NCI-H510A treated with DMSO at 0.1 percent for 48 hours (cell line): ENCODE measurements at places on chromosomes 6 and 20.

DNA sequence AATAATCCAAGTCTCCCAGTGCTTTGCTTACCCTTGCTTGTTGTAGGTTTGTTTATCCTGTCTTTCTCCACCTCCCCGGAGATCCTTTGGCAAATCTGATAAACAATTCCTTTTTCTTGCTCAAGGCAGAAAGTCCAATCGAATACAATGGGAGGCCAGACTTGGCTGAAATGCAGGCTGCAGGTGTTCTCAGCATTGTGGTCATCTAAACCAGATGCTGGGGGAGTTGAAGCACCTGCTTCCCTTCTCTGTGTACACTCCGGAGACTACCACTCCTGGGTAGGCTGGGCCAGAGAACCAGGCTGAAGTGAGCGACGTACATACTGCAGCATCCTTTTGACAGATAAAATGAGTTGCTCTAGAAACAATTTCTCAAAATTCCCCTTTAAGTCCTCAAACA lies 82.6 kb upstream of the PREP start:
- DNase-seq: peak; percentile 49

- peak; percentile 11 for DNase-seq
Measured at GRCh38 chr6:81766482-81767069, 14.1 kb upstream of the TENT5A start.

DNA sequence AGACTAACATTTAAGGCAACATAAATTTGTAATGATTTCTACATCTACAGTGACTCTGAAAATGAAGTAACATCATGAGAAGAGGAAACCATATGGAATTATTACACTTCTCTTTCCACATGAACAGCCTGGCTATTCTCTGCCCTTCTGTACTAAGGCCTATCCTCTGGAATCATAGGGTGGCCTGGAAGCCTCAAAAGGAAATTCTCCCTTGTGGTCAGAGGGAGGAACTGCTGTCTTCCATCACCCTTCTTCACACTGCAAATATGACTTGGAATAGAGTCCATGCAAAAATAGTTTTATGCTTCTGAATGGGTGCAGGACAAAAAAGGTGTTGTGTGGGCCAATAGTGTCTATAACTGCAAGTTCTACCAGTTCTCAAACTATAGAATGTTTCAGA lies 44.6 kb upstream of the SH3BGRL2 start:
- no peak for DNase-seq

DNA sequence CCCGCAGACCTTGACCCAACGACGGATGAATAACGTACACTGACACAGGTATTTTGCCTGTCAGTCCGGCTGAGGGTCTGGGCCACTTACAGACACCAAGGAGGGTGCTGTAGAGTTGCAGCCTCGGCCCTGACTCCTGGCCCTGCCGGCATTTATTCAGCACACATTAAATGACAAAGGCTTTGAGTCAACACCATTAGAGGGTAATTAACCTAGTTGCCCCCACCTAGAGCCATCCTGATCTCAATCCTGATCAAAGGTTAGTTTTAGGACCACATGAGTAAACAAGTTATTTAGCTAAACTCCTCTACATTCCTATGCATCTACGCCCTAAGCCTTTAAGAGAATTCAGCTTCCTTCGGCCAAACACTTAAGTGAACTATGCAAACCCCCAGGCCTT lies 11.9 kb upstream of the PM20D2 start:
- DNase-seq: no peak

- DNase-seq: no peak
Measured at GRCh38 chr6:139433631-139434419, 59.4 kb upstream of the CITED2 start.

DNA sequence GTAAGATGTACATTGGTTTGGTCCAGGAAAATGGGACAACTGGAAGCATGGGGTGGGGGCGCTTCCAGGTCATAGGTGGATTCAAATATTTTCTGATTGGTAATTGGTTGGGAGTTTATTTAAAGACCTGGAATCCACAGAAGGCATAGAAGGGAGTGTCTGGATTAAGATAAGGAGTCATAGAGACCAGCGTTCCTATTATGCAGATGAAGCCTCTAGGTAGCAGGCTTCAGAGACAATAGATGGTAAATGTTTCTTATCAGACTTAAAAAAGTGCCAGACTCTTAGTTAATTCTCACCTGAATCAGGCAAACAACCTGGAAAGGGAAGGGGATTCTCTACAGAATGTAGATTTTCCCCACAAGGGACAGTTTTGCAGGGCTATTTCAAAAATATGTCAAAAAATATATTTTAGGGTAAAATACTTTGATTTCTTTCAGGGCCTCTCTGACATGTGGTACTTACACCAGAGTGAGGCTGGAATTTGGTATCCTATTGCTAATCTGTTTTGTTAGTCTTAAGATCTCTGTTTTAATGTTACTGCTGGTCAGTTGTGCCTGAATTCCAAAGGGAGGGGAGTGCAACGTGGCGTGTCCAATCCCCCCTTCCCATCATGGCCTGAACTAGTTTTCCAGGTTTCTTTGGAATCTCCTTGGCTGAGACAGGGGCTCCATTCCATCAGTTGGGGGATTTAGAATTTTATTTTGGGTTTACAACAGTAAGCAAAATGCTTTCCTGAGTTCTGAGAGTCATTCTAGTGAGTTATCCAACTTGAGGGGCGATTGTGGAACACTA lies 25.1 kb downstream of the PIGT start:
- no peak for DNase-seq
